ENCODE measurements at places on chromosomes 12 and 14.

GRCh38 chr12:67742461-67742860 is 93.9 kb downstream of the DYRK2 start:
- no peak for DNase-seq

DNA sequence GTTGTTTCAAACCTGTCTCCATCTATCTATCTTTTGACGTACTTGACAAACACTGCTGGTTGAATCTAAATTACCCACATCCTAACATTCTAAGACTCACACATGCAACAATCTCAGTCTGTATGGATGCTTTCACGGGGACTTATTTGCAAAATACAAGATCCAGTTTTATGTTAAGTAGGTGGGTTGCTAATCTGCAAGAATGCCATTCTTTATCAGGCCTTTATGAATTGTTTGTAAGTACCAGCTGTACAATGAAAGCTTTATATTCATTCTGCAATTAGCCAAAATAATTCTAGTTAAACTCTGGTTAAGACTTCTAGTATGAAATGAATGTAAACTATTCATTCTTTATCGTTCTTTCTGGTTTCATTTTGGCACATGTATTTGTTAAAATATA is 135.1 kb downstream of the NAV3 start:
- no peak for DNase-seq

DNA sequence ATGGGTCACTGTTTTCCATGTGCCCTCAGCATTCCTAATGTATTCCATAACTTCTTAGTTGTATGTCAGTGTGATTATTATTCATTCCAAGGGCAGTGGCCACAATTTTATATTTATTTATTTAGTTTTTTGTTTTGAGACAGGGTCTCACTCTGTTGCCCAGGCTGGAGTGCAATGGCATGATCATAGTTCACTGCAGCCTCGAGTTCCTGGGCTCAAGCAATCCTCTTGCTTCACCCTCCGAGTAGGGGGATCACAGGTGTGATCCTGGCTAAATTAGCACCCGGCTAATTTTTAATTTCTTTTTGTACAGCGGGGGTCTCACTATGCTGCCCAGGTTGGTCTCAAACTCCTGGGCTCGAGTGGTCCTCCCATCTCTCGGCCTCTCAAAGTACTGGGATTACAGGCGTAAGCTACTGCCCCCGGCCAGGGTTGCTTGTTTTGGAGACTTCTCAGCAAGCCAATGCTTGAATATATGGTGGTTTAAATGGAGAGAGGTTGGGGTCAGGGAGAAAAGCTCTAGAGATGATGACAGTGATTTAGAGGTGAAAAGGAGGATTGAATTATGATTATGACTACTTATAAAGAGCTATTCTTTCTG is 7.6 kb downstream of the GPRC5A start:
- DNase-seq = no peak

- no peak for DNase-seq
Observed at GRCh38 chr12:131592972-131593371, 117.9 kb upstream of the SFSWAP start.

DNA sequence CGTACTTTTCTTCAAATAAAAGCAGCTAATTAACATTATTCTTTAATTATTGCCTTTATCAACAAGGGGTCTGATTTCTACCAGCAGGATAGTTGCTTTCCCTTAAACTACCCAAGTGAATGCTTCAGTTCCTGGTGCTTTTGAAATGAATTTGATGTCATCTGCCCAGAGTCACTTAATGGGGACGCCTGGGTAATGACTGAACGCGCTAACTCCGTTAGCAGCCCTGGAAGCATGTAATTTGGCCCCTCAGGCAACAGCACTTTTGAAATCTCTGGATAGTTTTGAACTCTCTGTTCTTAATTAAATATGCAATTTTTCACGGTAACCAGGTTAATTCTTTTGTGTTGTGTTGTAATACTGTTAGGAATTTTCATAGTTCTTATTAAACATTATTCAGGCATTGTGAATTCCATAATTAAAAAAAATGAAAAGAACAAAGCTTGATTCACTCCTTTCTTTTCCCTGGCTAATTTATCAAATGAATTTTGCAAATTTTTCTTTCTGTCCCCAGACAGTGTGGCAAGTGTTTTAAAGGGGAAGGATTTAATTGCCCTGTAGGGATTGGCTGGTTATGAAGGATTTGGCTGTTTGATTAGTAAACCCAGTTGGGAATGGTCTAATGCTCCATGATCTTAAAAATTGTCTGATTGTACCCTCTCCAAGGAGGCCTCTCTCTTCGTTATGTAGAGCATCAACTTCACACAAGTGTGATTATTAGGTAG is 137.5 kb upstream of the MYL2 start:
- no peak for DNase-seq
